ENCODE measurements at places on chromosomes 3 and 15.

DNA sequence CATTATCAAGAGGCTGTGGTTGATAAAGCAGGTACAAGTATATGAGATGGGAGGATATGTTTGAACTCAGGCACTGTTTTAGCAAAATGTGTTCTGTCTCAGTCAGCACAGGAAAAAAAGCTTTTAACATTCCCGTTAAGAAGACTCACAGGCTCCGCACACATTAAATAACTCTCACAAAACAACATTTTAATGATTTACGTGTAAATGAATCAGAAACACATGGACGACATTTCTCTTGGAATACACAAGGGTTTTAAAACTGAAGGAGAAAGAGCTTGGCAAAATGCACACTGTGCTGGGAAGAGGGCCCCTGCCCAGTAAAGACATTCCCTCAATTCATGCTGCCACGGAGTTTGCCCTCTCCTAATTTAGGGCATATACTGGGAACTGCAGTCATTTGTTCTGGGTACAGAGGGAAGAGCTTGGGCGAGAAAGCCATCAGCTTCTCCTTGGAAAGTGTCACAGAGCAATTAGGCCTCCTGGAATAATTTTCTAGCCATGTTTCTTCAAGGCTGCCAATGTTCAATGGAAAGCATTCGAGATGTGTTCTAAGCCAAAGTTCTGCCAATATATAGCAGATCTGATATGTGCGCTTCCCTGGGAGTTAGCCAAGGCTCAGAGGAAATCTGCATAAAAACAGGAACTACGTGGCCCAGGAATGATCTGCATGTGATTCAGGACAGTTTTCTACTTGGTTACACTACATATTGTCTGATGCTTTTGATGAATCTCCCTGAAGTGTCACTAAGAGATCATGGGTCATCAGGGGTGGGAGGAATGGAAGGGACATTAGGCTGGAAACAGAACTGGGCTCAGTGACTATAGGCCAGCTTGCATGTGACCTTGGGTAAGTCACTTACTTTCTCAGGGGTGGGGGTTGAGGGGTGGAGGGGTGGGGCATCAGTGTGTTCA is 2.2 kb upstream of the MASP1 start:
- no peak for DNase-seq

DNA sequence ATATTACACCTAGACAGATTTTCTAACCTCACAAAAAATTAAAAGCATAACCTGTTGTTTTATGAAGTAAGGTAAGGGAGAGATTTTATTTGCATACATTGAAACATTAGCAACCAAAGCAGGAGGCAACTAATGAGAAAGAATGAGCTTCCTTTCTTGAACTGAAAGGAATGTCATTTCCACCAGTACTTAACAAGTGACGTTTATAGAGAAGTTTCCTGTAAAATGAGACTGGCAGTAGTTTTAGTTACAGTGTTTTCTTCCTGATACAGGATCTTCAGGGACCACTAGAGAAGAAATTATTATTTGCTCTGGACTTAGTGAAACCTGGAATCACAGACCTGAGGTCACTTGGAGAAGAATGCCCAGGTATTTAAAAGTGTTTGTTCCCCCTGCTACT is 27.4 kb upstream of the FRMD5 start:
- DNase-seq, result no peak

- DNase-seq, result no peak
These were observed 633.4 kb upstream of the KCNMB2 start for GRCh38 chr3:177902876-177903275.

DNA sequence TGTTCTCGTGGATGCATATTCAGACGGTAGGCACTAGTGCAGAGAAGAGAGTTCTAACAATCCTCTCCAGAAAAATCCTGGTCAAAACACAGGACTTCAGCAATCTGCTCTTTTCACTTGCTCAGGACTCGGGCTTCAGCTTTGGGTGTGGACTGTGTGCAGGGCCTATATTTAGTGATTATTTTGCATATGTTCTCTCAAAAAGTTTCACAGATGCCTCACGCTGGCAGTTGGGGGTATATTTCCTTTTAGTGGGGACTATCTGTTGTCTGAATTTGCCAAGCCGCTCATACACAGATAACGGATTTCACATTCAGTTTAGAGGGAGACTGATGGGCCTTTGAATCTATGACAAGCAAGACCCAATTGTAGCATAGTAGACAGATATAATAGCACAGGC is 54.4 kb upstream of the LRRN1 start:
- DNase-seq, result no peak

DNA sequence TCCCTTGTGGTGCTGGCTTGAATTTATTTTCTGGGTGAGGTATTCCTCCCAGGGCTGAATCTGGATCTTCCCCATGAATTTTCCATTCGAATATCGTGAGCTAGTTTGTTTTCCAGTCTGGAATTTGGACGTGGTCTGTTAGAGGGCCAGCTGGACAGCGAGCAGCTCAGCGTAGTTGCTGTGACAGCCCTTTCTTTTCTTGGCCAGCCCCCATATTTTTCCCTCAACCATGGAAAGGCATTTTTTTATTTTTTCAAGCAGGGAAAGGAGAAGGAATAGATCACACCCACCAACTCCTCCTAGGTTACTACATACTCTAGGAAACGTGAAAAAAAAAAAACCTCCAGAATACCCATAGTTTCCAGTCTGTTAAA is 152.0 kb downstream of the KLHL25 start:
- peak; percentile 86 for DNase-seq

GRCh38 chr15:62745621-62746225 is 296.8 kb upstream of the TPM1 start:
- DNase-seq, result no peak

DNA sequence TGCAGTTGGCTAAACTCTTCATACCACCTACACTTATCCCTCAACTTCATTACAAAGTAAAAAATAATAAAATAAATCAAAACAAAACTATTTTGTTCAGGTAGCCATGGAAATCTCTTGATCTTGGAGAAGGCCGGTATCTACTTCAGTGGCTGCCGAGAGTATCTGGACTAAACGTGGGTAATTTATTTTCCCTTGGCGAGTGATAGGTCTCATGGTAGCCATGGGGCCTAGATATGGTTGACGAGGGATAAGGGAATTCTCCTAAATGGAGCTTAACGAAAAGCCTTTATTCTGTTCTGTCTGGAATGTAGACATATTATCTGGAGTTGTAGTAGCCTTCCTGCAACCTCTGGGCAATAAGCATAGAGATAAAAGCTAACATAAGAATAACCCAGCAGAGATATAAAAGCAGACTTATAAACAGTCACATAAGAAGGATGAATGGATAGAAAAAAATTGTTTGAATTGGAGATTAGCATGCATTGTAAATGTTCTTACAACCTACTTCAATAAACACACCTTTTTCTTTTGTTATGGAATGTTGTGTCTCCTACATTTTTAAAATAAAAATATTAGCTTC is 281.3 kb upstream of the ARRDC4 start:
- no peak for DNase-seq

- DNase-seq, result no peak
These were observed 44.6 kb downstream of the LDHAL6B start for GRCh38 chr15:59251001-59251845.

- peak; percentile 60 for DNase-seq
These were observed 46.8 kb downstream of the MGLL start for GRCh38 chr3:127775398-127776109.

GRCh38 chr3:125383744-125384143 is 8.6 kb upstream of the ZNF148 start:
- DNase-seq, result no peak

DNA sequence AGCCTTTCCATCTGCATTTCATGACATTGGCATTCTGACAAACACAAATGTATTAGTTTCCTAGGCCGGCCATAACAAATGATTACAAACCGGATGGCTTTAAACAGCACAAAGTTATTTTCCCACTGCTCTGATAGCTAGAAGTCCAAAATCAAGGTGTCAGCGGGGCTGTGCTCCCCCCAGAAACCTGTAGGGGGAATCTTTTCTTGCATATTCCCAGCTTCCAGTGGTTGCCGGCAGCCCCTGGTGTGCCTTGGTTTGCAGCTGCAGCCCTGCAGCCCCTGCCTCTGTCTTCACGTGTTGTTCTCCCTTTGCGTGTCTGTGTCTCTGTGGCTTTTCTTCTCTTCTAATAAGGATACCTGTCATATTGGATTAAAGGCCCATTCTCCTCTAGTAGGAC is 79.0 kb upstream of the CDV3 start:
- DNase-seq, result peak; percentile 47

- no peak for DNase-seq
These were observed 57.6 kb downstream of the BOC start for GRCh38 chr3:113268942-113269341.

DNA sequence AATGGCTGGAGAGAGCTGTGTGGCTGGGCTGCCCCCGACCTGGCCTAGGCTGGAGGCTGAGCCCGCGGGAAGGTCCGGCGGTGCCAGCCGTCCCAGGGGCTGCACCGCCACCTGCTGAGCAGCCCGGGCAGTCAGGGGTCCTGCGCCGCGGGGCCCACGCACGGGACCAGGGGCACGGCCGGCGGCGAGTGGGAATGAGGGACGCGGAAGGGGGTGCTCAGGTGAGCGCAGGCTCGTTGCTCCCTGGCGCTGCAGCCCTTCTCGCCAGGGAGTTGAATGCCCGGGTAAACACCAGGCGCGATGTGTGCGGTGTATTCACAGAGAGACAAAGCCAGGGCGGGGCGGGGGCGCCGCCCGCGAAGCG is 666 bp upstream of the SEMA3F start:
- no peak for DNase-seq

- no peak for DNase-seq
These were observed 58.4 kb upstream of the COL8A1 start for GRCh38 chr3:99579965-99580364.

DNA sequence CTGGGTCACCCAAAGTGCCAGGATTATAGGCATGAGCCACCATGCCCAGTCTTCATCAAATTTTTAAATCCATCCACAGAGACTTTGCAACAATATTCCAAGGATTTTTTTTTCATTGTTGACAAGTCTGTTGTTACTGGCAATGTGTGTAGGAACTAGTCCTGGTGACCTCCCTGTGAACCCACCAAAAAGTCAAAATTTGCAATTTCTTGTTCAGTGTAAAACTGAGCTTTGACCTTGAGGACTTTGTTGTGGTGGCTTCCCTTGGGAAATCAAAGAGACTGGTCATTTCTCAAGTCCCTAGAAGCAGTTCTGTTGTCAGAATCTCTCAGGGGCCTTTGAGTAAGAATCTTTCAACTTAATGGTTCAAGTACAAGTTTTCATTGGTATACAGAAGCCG is 36.9 kb upstream of the COL8A1 start:
- DNase-seq, result no peak

Data from fibroblast of pulmonary artery (primary cell).